ENCODE measurements at places on chromosomes 16 and 17. TPM values are rescaled to one million over a fixed set of nuclear protein-coding genes. Genes with fewer than 3 reads are reported as not detected.

The STUB1 gene
- 323 TPM for polyA plus RNA-seq

GRCh38 chr16:66653581-66654350 lies 42.8 kb downstream of the CMTM4 start:
- no peak for DNase-seq
- H3K27me3 ChIP-seq = no peaks in the 10 kb centered on the region
- H3K4me1 ChIP-seq = peaks cover 6% of the 10 kb centered on the region
- H3K36me3 ChIP-seq = no peaks in the 10 kb centered on the region
- no peak overlapping the region for H3K27ac ChIP-seq

DNA sequence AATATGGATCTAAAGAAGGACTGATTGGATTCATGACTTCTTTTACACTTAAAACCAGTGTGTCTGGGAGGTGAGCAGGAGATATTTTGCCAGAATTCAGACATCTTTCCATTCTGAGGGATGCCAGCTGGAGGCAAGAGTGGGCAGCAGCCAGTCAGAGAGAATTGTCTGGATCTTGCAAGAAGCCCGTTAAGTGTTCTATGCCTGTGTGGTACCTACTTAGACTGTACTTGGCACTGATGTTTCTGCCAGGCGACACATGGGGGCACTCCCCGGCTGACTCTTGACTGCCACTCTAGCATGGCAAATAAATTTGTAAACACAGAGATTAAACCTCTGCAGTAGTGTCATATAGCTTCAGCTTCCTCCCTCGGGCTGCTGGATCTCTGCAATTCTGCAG lies 247.7 kb downstream of the UTP18 start:
- no peak overlapping the region for H3K4me3 ChIP-seq
- no peaks in the 10 kb centered on the region for H3K4me1 ChIP-seq
- H3K36me3 ChIP-seq = no peaks in the 10 kb centered on the region
- no peak overlapping the region for H3K27ac ChIP-seq

The ZNF19 gene
- 2.3 TPM for polyA plus RNA-seq

The STH gene
- polyA plus RNA-seq = not detected

DNA sequence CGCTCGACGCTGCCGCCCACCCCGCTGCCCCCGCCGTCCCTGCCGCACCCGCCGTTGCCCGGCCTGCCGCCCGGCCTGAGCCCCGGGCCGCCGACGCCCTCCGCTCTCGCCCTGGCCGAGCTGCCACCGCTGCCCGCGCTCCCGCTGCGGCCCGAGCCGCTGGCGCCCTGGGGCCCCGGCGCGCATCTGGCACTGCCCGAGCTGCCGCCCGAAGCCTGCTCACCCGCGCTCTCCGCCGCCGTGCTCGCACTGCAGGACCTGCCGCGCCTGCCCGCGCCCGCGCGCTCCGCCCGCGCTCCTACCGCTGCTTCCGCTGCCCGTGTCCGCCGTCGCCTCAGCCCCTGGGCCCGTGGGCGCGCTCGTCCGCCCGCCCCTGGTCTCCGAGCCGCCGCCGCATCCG lies 8.4 kb upstream of the CLDN9 start:
- no peak overlapping the region for H3K27ac ChIP-seq
- no peak overlapping the region for H3K4me3 ChIP-seq
- H3K4me1 ChIP-seq = peaks cover 3% of the 10 kb centered on the region
- no peak for DNase-seq

The TAC4 gene
- not detected for polyA plus RNA-seq

The PKMYT1 gene
- polyA plus RNA-seq = 8.5 TPM

The ATAD5 gene
- polyA plus RNA-seq = 0.75 TPM

The CFAP119 gene
- 28.4 TPM for polyA plus RNA-seq

DNA sequence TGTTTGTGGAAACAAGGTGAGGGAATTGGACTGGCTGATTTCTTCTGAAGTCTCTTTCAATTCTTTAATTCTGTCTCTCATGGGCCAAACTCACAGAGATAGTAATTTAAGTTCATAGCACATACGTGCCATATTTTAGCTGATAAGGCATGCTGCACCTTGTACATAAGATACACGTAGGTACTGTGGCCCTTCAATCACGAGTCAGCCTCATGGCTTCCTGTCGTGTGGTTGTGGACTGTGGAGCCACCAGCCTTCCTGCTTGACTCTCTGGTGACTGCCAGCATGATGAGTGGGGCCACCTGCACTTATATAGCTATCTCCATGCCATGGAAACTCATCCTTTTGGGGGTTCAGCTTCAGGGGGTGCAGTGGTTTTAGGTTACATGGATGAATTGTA lies 25.1 kb downstream of the KSR1 start:
- no peak for DNase-seq
- H3K27me3 ChIP-seq = no peaks in the 10 kb centered on the region
- H3K27ac ChIP-seq = no peak overlapping the region
- H3K4me1 ChIP-seq = no peaks in the 10 kb centered on the region
- no peaks in the 10 kb centered on the region for H3K36me3 ChIP-seq

DNA sequence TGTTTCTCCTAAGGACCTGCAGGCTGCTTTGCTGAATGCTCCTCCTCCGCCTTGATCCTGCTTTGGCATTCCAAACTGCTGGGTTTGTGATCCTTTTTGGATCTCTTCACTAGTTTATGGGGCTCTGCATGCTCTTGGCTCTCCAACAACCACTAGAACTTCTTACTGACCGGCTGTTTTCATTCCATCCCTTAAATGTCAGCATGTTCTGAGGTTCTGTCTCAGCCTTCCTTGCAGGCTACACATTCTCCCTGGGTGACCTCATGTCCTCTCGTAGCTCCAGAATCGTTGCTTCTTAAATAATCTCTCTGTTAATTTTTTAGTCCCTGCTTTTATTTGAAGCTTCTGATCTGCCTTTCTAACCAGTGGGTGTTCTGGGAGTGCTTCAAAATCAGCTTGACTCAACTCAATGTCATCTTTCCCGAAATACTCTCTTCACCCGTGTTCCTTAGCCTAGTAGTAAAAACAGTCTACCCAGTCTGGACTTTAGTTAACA lies 119.0 kb upstream of the HS3ST2 start:
- H3K36me3 ChIP-seq = no peaks in the 10 kb centered on the region
- H3K4me1 ChIP-seq = no peaks in the 10 kb centered on the region
- no peak overlapping the region for H3K27ac ChIP-seq
- no peaks in the 10 kb centered on the region for H3K27me3 ChIP-seq
- H3K4me3 ChIP-seq = no peak overlapping the region

DNA sequence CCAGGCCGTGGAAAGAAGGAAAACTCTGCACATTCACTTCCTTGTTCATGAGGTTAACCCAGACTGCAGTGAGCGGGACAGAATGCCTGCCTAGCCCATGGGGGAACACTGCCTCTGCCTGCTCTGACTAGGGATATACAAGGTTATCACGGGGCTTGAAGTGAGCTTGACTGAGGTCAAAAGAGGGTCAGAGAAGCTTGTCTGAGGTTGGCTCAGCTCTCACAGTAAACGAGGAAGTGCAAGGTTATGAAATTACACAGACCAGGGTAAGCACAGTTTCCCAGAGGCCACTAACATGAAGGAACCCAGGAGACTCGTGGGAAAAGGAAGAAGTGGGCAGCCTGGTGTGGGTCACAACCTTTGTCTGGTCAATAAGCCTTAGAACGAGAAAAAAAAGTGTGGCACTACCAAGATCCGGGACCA lies 28.7 kb downstream of the HIC1 start:
- peaks cover 9% of the 10 kb centered on the region for H3K36me3 ChIP-seq
- H3K27me3 ChIP-seq = no peaks in the 10 kb centered on the region

The PRRT2 gene
- 29.3 TPM for polyA plus RNA-seq

The AOC3 gene
- polyA plus RNA-seq = 0.08 TPM

DNA sequence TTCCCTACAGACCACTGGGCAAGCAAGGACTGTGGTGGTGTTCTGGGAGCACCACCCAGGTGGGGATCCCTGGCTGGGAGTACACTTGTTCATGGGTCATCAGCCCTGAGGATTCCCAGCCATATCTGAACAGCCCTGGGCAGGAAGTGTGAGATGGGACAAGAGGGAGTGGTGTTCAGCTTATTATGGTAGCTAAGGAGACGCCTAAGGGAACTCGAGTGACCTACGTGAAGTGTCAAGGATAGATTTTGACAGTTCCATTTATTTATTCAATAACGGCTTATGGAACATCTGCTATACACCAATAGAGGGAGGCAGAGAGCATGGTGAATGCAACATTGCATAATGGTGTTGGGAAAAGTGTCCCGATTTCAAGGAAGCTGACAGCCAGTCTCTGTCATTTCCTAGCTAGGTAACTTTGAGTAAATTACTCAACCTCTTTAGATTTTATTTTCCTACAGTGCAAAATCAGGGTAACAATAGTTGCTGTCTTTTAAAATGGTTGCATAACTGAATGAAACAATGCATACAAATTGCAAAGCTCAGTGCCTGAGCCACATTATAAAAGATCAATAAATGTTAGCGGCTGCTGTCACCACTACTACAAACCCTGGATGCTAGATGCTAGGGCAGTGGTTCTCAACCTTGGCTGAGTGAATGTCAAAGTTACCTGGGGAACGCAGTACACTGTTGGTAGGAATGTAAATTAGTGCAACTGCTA lies 534.1 kb downstream of the GRIN2A start:
- H3K27ac ChIP-seq = no peak overlapping the region
- no peaks in the 10 kb centered on the region for H3K27me3 ChIP-seq
- no peaks in the 10 kb centered on the region for H3K4me1 ChIP-seq
- peak; percentile 33 for DNase-seq
- H3K4me3 ChIP-seq = no peak overlapping the region
- H3K36me3 ChIP-seq = no peaks in the 10 kb centered on the region

The GINS2 gene
- polyA plus RNA-seq = 9.0 TPM

The PPL gene
- 24.6 TPM for polyA plus RNA-seq

GRCh38 chr17:73304438-73304837 lies 7.4 kb downstream of the CDC42EP4 start:
- DNase-seq = no peak
- H3K4me3 ChIP-seq = no peak overlapping the region
- H3K27me3 ChIP-seq = no peaks in the 10 kb centered on the region
- peaks cover 8% of the 10 kb centered on the region for H3K36me3 ChIP-seq
- H3K27ac ChIP-seq = peak overlapping the region; percentile 96
- peaks cover 85% of the 10 kb centered on the region for H3K4me1 ChIP-seq

DNA sequence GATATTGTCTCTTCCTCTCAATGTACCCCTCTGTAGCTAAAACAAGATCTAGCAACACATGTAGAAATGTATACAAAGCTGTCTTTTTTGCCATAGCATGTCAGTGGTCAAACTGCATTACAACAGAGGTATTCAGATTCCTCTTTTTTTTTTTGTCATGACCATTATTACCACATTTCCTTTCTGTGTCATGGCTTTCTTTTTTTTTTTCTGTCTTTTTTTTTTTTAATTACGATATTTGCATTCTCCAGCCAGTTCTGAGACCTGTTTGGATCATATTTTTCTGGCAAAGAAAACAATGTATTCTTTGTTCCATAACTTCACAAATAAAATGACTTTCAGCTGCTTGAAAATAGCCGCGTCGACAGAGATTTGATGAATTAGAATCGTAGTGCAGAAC lies 27.4 kb upstream of the CAPNS2 start:
- no peak for DNase-seq
- no peak overlapping the region for H3K27ac ChIP-seq
- H3K27me3 ChIP-seq = no peaks in the 10 kb centered on the region
- H3K36me3 ChIP-seq = peaks cover 77% of the 10 kb centered on the region
- H3K4me3 ChIP-seq = no peak overlapping the region

DNA sequence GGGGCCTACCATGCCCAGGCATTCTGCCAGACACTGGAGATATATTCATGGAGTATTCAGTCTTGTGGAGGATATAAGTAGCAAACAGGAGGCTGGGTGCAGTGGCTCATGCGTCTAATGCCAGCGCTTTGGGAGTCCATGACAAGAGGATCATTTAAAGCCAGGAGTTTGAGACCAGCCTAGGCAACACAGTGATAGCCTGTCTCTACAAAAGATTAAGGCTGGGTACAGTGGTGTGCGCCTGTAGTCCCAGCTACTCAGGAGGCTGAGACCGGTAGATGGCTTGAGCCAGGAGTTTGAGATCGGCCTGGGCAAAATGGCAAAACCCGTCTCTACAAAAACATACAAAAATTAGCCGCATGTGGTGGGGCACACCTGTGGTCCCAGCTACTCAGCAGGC lies 37.7 kb upstream of the CDH3 start:
- H3K27ac ChIP-seq = no peak overlapping the region
- no peak overlapping the region for H3K4me3 ChIP-seq
- H3K27me3 ChIP-seq = no peaks in the 10 kb centered on the region

GRCh38 chr16:78584213-78584860 lies 484.9 kb downstream of the WWOX start:
- H3K27ac ChIP-seq = no peak overlapping the region
- no peaks in the 10 kb centered on the region for H3K27me3 ChIP-seq
- DNase-seq = no peak

The SPSB3 gene
- 40.6 TPM for polyA plus RNA-seq

GRCh38 chr16:2455081-2455845 lies 4.6 kb upstream of the TEDC2 start:
- H3K4me3 ChIP-seq = no peak overlapping the region
- H3K36me3 ChIP-seq = peaks cover 36% of the 10 kb centered on the region
- no peaks in the 10 kb centered on the region for H3K27me3 ChIP-seq
- peaks cover 11% of the 10 kb centered on the region for H3K4me1 ChIP-seq
- no peak overlapping the region for H3K27ac ChIP-seq

- H3K4me3 ChIP-seq = peak within 1 kb of the TSS; percentile 46
- H3K4me1 ChIP-seq = peaks cover 16% of the 10 kb centered on the region
- DNase-seq = peak; percentile 97
Observed at GRCh38 chr17:65137021-65137939, at the start of gene RGS9. Gene RGS9, plus strand, starts transcription at chr17:65137370. Its CDS starts 171 bp downstream, at chr17:65137541.

The TSPOAP1 gene
- polyA plus RNA-seq = 1.9 TPM

DNA sequence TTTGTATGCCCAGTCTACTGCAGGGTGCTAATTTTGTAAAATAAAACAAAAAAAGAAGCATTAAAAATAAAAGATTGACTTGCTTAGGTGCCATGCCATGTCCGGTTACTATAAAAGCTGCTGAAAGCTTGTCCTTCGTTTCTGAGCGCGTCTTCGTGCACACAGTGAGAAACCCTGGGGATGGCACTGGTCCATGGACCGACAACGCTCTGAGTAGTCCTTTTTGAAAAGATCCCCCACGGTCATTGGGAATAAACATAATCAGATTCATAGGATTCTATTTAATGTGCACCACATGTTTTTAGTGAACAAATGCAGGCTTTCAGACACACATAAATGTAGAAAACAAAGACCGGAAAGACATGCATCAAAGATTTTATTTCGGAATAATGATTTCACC lies 146.3 kb downstream of the XYLT1 start:
- H3K27me3 ChIP-seq = no peaks in the 10 kb centered on the region
- DNase-seq = no peak
- peaks cover 8% of the 10 kb centered on the region for H3K36me3 ChIP-seq
- H3K4me1 ChIP-seq = no peaks in the 10 kb centered on the region
- H3K27ac ChIP-seq = no peak overlapping the region

The KRT25 gene
- polyA plus RNA-seq = not detected

- no peaks in the 10 kb centered on the region for H3K4me1 ChIP-seq
- DNase-seq = no peak
- no peak overlapping the region for H3K27ac ChIP-seq
- H3K36me3 ChIP-seq = no peaks in the 10 kb centered on the region
Observed at GRCh38 chr17:68381076-68381900, 76.0 kb downstream of the WIPI1 start.

The MT1G gene
- polyA plus RNA-seq = 0.50 TPM

GRCh38 chr17:78588258-78589030 lies 11.2 kb upstream of the DNAH17 start:
- peaks cover 16% of the 10 kb centered on the region for H3K4me1 ChIP-seq
- H3K4me3 ChIP-seq = no peak overlapping the region
- H3K36me3 ChIP-seq = no peaks in the 10 kb centered on the region
- no peak for DNase-seq
- no peaks in the 10 kb centered on the region for H3K27me3 ChIP-seq

GRCh38 chr17:9828296-9829295 lies 2.9 kb downstream of the GLP2R start:
- no peaks in the 10 kb centered on the region for H3K4me1 ChIP-seq
- no peak overlapping the region for H3K4me3 ChIP-seq
- no peaks in the 10 kb centered on the region for H3K36me3 ChIP-seq
- H3K27me3 ChIP-seq = peaks cover 10% of the 10 kb centered on the region
- no peak overlapping the region for H3K27ac ChIP-seq

The KRT24 gene
- polyA plus RNA-seq = not detected

Data from SK-N-SH (cell line).